ENCODE measurements at places on chromosomes 2 and 18.

GRCh38 chr18:57834616-57835015 lies 31.5 kb upstream of the ATP8B1 start:
- no peak for DNase-seq

DNA sequence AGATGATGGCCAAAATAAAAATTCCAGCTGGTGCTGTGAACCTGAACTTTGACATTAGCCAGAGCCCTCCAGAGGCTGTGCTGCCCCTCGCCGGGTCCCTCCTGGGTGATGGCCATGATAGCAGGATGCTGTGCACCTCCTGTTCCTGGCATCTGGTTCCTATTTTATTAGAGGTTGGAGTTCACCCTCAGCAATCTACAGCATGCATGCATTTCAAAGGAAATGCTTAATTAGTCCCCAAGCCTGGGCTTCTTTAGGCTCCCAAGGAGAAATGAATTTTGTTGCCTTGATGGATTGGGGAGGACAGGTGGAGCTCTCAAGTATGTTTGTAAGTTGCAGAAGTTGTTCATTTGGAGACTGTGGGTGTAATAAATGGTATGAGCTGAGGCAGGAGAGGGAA lies 166.9 kb downstream of the GLI2 start:
- DNase-seq, result no peak

DNA sequence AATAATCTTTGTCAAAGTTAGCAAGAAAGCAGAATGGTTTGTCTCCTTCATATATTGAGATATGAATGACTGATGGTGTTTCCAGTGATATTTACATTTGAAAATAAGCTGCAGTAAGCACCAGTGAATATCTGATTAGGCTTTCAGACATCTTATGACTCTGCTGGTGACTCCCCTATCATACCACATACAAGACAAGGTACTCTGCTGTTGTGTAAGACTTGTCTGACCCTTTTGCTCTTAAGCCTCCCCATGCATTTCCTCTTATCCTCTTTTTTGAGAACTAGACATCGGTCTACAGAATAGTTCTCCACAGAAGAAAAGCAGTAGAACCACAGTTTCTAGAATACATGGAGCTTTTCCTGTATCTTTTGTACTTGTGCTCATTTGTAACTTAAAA lies 9.3 kb downstream of the POLI start:
- DNase-seq, result no peak

DNA sequence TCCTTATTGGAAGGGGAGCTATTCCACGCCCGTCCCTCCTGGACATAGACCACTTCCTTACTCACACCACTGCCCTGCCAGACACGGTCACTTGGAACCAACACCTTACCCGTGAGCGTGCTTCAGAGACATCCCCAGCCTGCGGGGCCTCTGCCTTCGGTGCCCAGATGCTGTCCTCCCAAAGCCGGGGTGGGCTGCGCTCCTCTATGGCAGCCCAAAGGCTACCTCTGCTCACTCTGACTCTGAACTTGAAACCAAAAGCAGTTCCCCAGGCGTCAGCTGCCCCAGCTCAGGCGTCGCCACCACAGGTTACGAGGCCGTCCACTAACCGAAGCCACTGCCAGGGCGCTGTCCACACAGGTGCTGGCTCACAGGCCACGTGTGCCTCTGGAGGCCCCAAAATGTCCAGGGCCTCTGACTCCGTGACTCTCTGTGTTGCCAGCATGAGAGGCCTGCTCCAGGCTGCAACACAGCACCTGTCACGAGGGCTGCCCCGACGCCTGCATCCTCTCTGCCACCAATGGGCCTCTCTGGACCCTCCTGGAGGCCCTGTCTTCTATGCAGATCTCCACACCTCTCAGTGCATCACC lies 23.8 kb downstream of the HDAC4 start:
- no peak for DNase-seq

- peak; percentile 34 for DNase-seq
These were observed 405.0 kb downstream of the XIRP2 start for GRCh38 chr2:167293172-167293781.

- no peak for DNase-seq
These were observed 192.0 kb upstream of the ZEB2 start for GRCh38 chr2:144711630-144712549.

DNA sequence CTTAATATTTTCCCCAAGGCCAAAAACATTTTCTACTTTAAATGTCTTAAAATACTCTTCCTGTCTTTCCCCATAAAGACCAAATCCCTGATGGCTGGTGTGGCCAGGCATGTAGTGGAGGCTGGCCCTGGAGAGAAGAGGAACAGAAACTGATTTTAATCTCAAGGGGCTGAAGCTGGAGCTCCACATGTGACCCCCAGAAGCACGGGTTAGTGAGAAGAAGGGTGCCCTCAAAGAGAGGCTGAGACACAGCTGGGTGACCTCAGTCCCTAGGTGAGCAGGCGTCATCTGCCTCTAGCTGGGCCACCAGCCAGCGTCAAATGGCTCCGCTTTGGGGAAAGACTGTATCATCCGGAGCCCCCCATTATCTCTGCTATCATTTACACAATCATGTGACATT lies 19.3 kb upstream of the TMEM18 start:
- no peak for DNase-seq

DNA sequence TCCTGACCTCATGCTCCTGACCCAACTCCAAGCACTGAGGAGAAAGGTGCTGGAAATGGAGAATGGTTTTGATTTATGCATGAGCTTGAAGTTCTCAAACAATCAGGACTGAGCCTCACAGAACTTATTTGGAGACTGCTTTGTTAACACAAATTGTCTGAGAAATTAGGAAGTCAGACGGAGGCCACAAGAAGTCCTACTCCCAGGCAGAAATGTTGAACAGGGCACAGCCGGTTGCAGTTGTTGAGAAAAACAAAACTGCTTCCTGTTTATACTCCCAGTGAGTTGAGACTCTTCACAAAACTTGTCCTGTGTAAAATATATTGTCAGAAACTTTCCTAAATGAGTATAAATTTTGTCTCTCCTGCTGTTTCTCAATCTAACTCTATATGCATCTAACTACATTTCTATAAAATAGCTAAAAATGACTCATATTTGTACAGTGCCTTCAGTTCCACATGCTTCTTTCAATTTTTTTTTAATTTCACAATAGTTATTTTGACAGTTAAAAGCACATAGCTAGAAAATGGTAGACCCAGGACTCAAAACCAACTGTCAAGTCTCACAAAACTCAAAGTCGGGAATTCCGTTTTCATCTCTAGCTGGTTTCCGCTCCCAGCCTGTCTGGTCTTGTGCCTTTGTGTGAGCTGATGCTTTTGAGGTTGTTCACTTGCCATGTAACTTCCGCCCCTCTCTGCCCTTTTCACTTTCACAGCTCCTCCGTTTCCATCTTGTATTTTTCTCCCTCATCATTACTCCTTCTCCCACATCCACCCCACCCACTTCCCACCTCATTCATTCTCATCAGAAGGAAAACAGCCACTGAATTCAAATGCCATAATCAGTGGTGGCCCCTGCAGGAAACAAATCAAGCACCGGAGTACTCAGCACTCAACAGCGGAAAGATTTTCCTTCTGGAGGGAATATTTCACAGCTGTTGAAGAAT lies 215.0 kb downstream of the SUCLG1 start:
- DNase-seq, result no peak
